ENCODE measurements at places on chromosomes 12 and 14.

DNA sequence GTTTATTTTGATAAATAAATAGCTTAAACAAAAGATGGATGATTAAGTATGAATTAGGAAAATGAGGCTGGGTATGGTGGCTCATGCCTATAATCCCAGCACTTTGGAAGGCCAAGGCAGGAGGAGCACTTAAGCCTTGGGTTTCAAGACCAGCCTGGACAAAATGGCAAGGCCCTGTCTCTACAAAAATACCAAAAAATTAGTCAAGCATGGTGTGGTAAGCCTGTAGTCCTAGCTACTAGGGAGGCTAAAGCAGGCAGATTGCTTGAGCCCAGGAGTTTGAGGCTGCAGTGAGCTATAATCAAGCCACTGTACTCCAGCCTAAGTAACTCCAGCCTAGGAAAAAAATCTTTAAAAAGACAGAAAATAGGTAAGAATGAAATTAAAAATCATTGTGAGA lies 96.0 kb downstream of the BCL2L14 start:
- no peak for DNase-seq

DNA sequence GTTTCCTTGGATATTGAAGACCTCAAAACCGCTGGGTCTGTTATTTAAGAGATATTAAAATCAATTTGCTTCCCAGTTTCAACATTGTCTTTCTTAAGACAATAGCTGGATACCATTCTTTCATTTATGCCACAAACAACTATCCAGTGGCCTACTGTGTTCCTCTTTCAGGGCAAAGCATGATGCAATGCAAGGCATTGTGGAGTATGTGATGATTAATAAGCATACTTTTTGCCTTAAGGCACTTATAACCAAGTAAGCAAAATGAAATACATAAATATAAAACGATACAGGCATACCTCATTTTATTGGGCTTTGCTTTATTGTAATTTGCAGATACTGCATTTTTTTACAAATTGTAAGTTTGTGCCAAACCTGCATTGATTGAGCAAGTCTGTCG lies 45.5 kb downstream of the SCN8A start:
- no peak for DNase-seq

GRCh38 chr12:57693317-57693658 lies 644 bp upstream of the OS9 start:
- DNase-seq, result no peak

GRCh38 chr12:54404061-54405004 lies 14.7 kb downstream of the ITGA5 start:
- DNase-seq, result no peak

DNA sequence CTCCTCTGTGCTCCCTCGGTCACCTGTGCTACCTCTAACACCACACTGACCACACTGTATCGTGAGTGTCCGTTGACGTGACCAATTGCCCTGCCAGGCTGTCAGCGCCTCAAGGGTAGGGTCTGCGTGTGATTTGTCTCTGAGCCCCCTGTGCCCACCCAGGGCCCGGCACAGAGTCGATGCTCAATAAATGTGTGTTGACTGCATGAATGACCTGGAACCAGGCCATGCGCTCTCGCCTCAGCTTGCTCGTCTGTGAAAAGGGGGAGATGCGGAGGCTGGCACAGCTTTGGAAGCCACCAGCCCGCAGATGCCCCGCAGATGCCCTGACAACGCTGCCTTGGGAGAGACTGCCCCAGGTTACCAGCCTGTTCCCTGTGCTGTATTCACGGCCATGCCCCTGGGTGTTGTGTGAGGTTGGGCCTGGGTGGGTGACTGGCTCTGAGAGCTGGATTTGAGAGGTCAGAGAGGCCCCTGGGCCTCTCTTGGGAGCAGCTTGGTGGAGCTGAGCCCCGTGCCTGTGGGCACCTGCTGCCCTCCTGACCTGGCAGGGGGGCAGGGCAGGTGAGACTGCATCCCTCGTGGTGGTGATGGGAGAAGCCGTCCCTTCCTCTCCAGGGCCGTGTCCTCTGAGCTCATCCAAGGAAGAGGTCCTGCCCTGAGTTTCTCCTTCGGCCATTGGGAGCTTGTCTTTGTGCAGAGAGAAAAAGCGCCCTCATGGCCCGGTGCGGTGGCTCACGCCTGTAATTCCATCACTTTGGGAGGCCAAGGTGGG lies 43.2 kb downstream of the CYP46A1 start:
- peak; percentile 35 for DNase-seq

DNA sequence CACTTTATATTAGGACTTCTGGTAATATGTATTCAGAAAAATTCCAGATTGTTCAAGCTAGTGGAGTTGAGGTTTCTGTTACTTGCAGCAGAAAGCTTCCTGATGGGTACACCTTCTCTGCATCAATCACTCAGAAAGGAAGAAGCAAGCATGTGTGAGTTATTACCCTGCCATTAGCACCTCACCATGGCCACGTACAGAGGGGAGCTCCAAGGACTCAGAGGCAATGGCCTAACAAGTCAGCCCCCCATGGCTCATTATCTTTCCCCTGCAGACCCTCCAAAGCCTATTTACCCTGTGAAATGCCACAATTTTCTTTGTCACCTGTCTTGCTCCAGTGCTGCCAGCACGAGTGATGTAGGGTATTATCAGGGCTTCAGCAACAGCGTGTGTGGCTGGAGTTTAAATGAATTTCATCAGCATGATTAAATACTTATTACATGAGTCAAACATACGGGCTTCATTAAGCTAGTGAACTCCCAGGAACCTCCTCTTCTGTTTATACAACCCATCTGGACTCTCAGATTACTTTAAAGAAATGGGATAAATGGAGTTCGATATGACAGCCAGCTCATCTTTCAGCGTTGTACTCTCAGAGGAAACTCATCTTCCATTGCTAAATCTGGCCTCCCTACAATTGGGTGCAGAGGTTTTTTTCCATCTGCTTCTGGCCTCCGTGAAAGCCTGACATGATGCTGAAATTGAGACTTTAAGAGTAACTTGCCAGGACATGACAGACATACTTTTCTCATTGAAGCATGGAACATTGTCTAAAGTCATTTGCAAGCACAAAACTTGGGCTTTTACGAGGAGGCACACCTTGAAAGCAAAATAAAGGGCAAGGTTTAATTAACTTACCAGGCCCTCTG lies 135.9 kb downstream of the TMEM30B start:
- DNase-seq, result no peak

- no peak for DNase-seq
Measured at GRCh38 chr14:21015312-21015711, 9.5 kb downstream of the NDRG2 start.

DNA sequence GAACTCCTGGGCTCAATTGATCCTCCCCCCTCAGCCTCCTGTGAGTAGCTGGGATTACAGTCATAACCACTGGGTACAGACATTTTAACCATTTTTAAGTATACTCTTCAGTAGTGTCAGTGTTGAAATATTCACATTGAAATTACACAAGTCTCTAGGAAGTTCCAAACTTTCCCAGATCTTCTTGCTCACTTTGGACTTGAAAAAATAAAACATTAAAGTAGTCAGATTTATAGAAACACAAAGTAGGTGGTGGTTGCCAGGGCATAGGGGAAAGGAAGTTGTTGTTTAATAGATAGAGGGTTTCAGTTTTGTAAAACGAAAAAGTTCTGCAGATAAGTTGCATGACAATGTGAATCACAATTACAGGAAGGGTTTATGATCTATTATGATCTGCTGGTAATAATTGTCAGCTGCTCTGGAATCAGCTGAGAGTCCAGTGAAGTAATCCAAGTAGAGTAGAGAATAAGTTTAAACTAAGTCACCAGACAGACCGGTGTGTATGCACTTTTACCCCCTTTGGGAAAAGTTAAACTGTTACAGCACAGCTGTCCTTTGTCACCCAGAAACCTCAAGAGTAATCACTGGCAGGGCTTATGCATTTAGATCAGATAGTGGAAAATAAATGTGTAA lies 27.4 kb downstream of the PCNX1 start:
- no peak for DNase-seq

- DNase-seq, result peak; percentile 6
Measured at GRCh38 chr14:90576581-90576980, 179.8 kb downstream of the CALM1 start.

DNA sequence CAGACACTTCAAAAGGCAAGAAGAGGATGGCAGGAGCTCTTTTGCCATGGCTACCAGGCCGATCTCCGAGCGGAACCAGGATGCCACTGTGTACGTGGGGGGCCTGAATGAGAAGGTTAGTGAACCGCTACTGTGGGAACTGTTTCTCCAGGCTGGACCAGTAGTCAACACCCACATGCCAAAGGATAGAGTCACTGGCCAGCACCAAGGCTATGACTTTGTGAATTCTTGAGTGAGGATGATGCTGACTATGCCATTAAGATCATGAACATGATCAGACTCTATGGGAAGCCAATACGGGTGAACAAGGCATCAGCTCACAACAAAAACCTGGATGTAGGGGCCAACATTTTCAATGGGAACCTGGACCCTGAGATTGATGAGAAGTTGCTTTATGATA lies 9.8 kb downstream of the GARIN2 start:
- DNase-seq, result no peak

GRCh38 chr14:104227806-104228205 lies 89.4 kb downstream of the KIF26A start:
- no peak for DNase-seq

DNA sequence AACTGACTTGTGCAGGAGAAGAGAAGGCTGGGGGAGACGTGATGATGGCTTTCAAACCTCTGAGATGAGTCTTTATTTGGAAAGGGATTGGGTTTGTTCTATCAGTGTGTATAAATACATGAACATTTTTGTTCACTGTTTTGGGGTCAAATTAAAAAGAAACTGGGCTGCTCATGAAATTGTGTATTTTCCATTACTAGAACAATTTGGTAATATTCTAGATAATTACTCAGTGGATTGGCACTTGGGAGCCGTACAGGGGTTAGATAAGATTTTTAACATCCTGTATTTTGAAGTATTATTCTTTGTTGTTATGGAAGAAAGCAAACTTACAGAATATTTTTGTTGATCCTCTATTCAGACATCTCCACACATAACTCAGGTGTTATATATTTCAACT lies 340.6 kb downstream of the PRKD1 start:
- DNase-seq, result no peak

DNA sequence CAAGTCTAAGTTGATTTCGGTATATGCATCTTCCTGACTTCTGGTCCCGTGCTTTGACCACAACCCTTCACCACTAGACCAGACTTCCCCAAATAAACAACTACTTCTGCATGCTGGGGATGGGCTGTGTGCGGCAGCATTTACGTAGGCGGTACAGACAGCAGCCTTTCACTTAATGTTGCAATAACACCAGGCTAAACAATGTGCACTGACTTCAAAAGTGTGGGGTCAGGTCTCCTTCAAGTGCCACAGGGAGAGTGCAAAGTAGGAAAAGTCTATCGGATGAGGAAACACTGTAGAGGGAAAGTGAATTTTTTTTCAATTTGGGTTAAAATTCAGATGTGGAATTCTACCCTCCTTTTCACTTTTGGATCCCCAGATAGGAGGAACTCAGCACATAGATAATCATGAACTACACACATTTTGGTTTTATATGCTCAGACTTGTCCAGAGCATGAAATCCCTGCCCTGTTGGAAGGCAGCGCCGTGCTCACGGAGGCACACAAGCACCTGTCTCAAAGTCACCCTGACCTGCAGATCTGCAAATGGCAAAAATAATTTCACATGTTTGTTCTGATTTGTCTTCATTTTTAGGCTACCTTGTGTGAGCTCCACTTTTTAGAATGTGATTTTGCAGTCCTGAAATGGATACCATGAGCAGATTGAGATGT lies 3.6 kb upstream of the FOS start:
- DNase-seq, result no peak

- DNase-seq, result no peak
Measured at GRCh38 chr12:29639893-29640495, 142.5 kb upstream of the OVCH1 start.

DNA sequence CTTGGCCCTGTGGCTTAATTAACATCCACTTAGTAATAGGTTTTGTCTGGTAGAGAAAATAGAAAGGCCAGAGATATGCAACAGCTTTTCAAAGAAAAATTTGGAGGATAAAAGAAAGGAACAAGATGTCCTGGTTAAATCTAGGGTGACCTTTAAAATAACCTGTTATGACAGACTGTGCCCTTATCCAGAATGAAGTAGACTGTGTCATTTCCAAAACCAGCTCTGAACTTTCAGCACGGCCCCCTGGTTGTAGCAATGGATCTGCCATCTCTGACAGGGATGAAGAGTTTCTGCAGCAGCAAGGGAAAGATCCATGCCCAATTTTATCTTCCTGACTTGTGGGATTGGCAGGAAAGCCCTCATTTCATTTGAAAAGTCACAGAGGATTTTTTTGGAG lies 5.1 kb downstream of the PLEKHG7 start:
- DNase-seq, result no peak

DNA sequence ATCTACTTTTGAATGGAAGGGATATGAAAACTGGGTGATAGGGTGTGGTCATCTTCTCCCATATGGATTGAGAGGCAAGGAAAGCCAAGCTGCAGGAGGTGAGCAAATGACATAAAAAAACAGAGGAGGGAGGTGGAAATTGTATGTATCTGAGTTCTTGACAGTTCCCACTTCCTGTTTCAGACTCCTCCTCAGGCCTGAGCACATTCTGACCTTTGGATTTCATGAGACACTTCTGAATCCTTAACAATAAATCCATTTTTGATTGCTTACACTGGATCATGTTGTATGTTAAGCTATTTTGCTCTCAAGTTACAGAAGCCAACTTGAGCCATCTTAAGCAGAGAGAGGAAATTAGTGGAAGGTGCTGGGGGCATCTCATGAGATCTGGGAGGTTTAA lies 11.6 kb upstream of the SRSF5 start:
- DNase-seq, result no peak

GRCh38 chr12:59452746-59453145 lies 143.1 kb upstream of the SLC16A7 start:
- DNase-seq, result no peak

Data from dorsolateral prefrontal cortex (tissue), 122 donors.